ENCODE measurements at places on chromosomes 3 and 15.

- no peak for DNase-seq
Measured at GRCh38 chr3:18071833-18072232, 329.4 kb upstream of the TBC1D5 start.

GRCh38 chr3:187769771-187770170 lies 24.5 kb upstream of the BCL6 start:
- no peak for DNase-seq

GRCh38 chr15:63000706-63001105 lies 41.8 kb upstream of the TPM1 start:
- DNase-seq = no peak

- DNase-seq = no peak
Measured at GRCh38 chr3:128418900-128419299, 47.8 kb downstream of the DNAJB8 start.

DNA sequence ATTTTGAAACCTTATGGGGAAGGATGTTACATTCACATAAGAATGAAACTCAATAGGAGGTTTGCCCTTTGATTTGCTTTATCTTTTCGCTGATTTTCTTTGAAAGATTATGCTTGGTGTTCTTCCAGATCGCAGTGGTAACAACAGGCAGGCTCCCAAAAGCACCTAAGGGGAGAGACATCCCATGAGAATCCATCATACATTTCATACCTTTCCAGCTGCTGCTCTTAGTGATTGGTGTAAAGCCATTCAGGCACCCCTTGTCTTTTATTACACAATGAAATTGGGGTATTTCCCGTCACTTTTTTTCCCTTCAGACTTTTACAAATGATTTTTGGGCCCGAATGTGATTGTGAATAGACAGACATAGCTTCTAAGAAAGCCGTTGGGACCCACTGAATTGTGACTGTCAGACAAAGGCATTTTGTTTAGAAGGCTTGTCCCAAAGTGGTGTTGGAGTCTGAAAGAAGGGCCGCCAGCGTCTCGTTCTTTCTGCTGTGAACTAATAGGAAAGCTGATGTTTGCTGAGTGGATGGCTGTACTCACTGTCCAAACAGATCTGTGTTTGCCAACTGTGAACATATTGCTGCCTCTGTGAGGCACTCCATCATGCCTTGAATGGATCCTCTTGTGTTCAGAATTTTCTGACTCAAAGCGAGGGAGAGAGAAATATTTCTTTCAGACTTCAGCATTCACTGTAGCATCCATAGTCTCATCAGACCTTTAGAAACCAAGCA lies 164.3 kb downstream of the FNDC3B start:
- no peak for DNase-seq

- DNase-seq = no peak
Measured at GRCh38 chr3:31106204-31106603, 211.7 kb upstream of the GADL1 start.

GRCh38 chr15:85707519-85708338 lies 87.0 kb downstream of the KLHL25 start:
- DNase-seq = peak; percentile 35

GRCh38 chr3:21618695-21619094 lies 132.3 kb downstream of the ZNF385D start:
- DNase-seq = no peak

- DNase-seq = no peak
Measured at GRCh38 chr3:188212308-188212969, 58.5 kb downstream of the LPP start.

- DNase-seq = no peak
Measured at GRCh38 chr15:79615754-79616153, 183.6 kb downstream of the MINAR1 start.

DNA sequence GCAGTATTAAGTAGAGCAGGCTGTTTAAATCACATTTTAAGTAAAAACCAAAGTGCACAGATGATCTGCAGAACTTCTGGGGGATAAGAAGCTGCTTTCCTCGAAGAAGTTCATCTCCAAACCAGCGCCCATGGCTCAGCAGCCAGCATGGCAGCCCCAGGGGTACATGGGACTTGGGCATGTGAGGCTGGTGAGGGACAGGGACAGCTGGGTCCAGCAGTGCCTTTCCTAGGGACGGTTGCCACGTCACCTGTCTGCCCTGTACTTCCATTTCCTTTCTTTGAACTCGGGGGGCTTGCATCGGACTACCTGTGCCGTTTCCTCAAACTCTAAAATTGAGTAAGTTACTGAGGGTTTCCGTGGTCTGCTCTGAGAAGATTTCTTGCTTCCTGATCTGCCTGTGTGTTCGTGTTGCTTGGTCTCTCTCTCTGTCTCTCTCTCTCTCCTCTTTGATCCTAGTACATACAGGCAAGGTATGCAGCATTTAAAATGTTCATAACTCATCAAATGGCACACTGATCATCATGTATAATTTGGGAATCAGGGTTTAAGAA lies 67.6 kb downstream of the IGF1R start:
- DNase-seq = no peak

- no peak for DNase-seq
Measured at GRCh38 chr3:15667484-15667883, 65.9 kb downstream of the BTD start.

GRCh38 chr3:49454898-49455681 lies 15.0 kb upstream of the DAG1 start:
- peak; percentile 76 for DNase-seq

- no peak for DNase-seq
Measured at GRCh38 chr3:171329746-171330145, 130.5 kb downstream of the TNIK start.

DNA sequence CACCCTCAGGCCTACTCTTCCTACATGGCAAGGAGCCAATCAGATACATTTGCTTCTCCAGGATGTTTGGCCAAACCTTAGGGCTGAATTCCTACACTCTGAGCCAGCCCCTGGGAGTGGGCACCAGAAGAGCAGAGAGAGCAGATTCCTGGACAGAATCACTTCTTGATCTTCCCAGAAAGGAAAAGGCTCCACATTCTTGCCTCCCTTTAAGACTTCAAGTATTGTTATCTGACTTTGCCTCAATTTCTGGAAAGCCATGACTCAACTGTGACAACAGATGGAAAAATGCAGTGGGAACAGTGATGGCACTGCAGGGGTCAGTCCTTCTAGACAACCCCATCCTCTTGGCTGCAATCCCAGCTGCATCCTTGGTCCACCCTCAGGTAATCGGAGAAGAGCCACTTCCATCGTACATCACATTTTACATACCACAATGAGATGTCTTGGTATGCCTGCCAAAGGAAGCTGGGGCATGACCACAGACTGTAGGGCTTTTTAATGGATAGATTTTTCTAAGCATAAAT lies 21.0 kb downstream of the SLCO2A1 start:
- no peak for DNase-seq

GRCh38 chr3:29720665-29721064 lies 439.8 kb downstream of the RBMS3 start:
- no peak for DNase-seq

- no peak for DNase-seq
Measured at GRCh38 chr3:108357042-108357441, 60.7 kb downstream of the HHLA2 start.

- no peak for DNase-seq
Measured at GRCh38 chr3:155339052-155339451, 45.6 kb upstream of the STRIT1 start.

DNA sequence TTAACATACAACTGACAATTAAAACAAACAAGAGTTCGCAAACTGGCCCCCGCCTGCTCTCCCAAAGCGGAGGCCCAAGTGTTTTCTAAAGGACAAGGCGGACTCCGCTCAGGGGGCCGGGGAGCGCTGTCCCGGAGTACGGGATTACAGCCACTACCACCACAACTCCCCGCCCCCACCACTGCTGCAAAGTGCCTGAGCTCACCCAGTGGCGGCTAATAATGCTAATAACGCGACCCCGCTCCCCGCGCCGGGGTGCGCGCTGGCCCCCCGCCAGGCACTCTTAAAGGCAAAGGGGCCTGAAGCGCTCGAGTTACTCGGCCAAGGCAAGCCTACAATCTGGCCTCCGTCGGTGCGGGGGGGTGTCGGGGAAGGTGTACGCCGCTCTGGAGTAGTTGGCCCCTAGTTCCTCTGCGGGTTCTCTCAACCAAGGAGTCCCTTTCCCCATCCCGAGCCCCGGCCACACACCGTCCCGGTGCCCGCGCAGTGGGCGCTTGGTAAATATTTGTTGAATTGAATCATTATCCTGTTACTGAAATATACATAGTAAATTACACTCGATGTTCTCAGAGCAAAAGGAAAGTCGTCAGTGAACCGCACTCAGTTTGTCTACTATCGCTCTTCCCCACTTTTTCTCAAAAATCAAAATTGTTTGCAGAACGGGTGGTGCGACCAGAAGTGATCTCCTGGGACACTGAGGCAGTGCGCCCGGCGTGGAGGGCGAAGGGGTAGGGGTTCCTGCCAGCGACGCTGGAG lies 827 bp downstream of the WNT5A start:
- DNase-seq = peak; percentile 86

DNA sequence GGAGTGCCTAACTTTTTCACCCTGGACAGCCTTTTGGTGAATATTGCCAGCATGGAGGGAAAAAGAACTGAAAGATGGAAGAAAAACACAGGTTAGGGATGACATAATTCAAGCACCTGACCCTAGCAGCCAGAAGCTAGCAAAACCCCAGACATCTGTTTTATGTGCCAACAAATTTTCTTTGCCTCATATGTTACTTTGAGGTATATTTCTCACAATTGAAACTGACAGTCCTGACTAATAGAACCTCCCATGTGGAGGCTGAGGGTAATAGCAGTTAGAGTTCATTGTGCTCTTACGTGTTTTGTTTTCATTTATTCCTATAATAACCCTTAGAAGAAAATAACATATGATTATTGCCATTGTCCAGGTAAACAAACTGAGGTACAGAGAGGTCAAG lies 71.5 kb upstream of the SLC25A26 start:
- no peak for DNase-seq

GRCh38 chr3:181030948-181031347 lies 41.4 kb upstream of the DNAJC19 start:
- no peak for DNase-seq

DNA sequence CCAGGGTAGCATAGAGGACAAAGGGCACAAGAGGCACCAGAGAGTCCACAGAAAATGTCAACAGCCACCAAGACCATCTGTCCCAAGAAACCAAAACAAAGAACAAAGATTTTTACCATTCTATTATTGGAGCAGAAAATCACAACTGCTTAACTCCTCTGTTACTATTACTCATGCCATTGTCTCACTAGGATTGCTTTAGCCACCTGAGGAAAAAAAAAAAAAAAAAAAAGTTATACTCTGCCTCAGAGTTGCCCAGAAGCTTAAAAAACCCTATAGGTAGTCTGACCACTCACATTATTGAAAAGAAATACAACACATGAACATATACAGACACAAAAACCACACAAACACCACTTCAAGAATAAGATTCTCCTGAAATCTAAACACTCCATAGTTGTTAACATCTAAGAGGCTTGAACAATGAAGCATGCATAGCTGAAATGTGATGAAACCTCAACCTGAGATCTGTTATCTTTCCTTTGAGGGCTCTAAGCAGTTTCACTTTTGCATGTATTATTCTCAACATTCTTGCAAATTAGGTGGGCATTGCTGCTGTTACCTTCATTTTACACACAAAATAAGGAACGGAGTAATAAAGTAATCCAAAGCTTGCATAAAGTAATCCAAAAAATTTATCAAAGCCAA lies 85.4 kb downstream of the IGSF11 start:
- no peak for DNase-seq

DNA sequence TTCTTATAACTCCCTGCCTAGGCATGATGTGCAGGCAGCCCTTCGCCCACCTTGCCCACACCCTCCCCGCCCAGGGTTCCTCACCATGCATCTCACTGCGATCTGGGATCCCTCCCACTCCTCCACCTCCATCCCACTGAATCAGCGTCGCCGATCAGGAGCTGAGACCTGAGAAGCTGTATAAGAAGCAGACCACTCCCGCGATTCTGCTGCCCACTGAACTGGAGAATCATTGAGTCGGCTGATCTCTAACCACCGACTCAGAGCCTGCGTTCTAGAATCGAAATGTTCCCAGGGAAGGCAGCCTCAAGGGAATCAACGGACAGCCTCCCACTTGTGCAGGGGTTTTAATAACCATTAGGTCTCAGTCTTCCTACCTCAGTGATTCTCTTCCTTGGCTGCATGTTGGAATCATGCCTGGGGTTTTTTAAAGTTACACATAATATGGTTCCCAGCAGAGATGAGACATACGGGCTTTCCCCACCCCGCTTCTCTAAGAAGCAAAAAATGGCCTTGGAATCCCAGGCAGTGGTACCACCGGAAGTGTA lies 60.2 kb downstream of the TMEM44 start:
- DNase-seq = no peak

DNA sequence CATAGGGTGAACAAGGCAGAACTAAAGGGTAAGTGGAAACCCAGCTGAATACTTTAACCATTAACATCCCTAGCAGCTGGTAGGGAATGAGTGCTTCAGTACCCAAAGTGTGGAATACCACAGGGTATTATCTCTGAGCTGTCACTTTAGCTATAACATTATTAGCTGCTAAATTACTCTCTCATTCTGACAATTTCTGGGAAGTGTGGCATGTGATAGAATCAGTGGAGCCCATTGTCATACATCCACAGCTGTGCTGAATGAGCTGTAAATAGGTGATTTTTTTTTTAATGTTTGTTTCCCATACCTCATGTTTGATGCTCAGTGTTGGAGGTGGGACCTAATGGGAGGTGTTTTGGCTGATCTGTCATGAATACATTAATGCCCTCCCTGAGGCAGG lies 894.3 kb downstream of the DIPK2A start:
- DNase-seq = no peak

DNA sequence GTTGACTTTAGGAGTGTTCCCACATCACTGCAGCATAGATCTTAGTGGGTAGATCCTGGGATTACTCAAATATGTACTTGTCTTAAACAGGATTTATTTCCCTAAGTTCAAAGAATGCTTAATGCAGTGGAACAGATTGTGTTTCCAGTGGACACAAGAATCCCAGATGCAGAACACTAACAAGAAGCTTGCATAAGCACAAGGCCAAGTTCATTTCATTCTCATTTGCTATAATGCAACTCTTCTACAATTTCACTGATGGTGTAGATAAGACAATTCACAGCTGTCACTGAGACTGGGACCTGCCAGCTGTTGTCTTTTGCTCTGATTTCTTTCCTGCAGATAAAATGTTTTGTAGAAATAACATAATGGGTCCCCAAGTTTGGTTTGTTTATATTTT lies 225.6 kb downstream of the NFKBIZ start:
- DNase-seq = no peak

DNA sequence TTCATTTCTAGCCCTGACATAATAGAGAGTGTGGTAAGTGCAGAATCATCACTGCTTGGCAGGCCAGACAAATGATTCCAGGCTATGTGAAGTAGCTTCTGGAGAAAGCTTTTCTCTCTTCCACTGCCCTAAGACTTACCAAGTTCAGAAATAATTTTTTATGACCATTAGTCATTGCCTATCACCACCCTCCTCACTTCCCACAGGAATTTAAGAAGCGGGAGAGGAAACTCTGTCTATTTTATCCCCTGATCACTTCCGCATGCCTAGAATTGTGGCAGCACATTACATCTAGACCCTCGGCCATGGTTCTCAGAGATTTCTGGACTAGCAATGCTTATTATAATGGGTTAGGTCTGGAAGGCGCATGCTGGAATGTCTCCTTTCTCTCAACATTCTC lies 397.8 kb upstream of the NR2F2 start:
- DNase-seq = no peak

All from right hindlimb (tissue), 1 donor.